ENCODE measurements at places on chromosomes 2 and 18.

- DNase-seq = no peak
These were observed 918 bp downstream of the EIF5B start for GRCh38 chr2:99338029-99338585.

GRCh38 chr2:46050489-46050888, 246.7 kb upstream of the EPAS1 start:
- no peak for DNase-seq

GRCh38 chr2:183951630-183952029, 646.7 kb upstream of the ZNF804A start:
- DNase-seq = no peak

- no peak for DNase-seq
These were observed 94.7 kb upstream of the SP3 start for GRCh38 chr2:174059884-174060244.

DNA sequence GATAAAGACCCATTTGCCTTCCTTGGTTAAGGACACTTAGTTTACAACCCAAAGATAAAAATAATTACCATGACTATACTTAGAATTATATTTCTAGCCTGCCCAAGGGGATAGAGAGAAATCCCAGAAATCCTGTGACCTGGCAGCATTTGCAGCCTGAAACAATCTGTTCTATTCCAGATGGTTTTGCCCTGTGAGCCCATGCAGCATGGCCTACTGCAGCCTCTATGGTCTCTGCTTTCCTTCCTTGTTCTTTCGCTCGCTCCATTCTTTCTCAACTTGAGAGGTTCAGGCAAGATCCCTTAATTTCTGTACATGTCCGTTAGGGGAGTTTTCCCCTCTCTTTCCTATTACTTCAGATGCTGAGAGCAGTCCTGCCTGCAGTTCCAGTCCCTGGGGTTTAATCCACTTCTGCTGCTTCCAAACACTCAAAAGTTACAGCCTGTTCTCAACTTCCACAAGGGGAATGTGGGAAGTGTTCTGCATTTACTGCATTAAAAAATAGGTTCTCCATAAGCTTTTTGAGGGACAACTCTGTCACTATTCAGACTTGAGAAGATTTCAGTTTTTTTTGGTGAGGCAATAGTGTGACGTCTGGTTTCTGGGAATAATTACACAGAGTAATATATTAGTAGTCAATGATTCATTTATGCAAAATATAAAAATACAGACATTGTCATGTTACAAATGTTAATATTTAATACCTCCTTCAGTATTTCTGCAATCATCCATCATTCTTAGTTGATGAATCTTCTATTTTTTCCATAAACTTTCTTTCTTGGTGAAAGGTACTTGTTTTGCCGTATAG, 80.3 kb downstream of the CDCA7 start:
- DNase-seq = no peak

GRCh38 chr2:167681234-167682015, 566.0 kb downstream of the STK39 start:
- DNase-seq = no peak

- DNase-seq = no peak
These were observed 262.1 kb downstream of the EPHA4 start for GRCh38 chr2:221309892-221310583.

DNA sequence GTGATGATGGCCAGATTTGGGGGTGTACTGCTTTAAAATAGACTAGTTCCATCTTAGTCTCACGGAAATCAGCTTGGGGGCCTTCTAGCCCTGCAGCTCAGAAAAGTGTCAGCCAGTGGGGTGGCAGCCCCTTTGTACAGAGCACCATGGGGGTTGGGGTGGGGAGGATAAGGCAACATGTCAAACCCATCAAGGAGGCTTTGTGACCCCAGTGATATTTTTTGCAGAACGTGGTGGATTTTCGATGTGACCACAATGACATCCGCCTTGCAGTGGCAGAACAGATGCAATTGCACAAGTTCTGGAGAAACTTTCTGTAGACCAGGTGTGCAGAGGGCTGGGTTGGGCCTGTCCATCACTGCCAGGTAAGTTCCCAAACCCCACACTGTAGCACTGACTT, 3.0 kb upstream of the CD8A start:
- DNase-seq = no peak

- no peak for DNase-seq
These were observed 122.3 kb upstream of the DOCK10 start for GRCh38 chr2:225164401-225165050.

DNA sequence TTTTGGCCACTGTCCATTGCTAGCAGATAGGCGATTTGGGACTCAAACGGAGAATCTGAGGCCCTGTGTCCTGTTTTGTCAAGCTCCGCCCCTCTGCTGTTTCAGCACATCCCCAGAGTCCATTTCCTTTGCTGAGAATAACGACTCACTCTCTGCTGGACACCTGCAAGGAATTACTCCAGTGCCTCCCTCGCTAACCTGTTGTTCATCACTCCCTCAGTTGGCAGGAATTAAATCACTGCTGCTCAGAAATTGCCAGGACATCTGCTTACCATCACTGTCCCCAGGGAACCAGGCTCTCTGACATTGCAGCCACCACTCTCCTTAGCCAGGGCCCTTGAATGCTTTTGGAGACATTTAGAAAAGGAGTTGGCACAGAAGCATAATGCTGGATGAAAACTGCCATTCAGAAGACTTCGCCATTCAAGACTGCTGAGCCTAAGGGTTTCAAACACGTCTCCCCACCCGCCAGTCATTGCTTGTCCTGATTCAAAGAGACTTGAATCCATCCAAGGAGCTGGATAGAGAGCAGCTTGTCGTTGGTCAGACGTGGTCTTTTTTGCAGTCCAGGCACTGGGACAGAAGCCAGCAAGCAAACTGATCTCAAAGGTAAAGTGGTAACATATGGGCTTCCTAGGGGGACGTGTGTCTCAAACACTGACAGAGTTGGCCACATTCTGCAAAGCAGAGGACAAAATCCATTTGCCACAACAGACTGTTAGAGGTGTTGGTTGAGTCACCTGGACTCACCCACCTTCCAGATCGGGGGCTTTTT, 155.3 kb downstream of the UXS1 start:
- no peak for DNase-seq

DNA sequence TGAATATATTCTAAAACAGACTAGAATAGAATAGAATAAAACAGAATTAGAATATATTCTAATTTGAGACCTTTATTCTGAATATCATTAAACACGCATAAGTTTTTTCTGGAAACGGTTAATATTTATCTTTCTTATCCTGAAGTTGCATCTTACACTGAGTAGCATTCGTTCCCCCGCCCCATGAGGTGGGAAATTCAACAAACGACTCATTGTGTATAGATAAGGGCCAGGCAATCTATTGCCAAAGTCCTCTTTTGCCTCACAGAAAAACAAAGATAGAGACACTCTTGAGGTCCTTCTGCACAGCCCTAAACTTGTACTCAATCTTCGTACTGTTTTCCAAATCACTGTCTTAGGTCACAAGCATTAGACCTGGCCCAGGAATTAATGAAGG, 98.1 kb downstream of the COL6A3 start:
- DNase-seq = no peak

Measured in stimulated activated CD4-positive, alpha-beta T cell treated with anti-CD3 and anti-CD28 coated beads, Interleukin-1b, Interleukin-23, amount 100 ng/mL, for 1 hour (primary cell).